ENCODE measurements at places on chromosomes 12 and 14.

DNA sequence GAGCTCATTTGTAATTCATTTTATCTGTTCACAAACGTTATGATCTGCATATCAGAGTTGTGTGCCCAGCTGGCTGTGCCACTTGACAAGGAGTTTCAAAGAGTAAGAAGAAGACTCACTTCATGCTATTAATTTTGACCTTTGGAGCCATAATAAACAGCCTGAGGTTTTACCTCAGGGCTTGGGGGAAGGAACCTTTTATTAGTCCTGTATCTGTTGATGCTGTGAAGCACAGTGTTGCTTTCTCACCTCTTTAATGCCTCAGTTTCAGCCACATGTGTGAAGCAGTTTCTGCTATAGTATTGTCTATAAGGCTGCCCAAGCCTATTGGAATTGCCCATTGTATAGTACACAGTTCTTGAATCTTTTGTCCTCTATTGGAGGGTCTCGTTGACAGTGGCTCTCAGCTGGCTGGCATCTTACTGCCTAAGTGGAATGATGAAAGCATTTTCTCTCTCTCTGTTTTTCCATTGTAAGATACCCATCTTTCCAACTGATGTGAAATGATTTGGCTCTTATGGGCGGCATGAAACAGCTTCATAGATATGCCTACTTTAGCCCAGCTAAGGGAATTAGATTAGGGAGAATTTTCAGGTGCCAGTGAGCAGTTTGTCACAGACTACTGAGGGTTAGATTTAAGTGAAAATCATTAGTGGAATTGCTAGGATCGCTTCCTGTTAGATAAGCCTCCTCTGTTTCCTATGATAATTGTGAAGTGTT, 34.7 kb downstream of the GPATCH2L start:
- no peak for DNase-seq

DNA sequence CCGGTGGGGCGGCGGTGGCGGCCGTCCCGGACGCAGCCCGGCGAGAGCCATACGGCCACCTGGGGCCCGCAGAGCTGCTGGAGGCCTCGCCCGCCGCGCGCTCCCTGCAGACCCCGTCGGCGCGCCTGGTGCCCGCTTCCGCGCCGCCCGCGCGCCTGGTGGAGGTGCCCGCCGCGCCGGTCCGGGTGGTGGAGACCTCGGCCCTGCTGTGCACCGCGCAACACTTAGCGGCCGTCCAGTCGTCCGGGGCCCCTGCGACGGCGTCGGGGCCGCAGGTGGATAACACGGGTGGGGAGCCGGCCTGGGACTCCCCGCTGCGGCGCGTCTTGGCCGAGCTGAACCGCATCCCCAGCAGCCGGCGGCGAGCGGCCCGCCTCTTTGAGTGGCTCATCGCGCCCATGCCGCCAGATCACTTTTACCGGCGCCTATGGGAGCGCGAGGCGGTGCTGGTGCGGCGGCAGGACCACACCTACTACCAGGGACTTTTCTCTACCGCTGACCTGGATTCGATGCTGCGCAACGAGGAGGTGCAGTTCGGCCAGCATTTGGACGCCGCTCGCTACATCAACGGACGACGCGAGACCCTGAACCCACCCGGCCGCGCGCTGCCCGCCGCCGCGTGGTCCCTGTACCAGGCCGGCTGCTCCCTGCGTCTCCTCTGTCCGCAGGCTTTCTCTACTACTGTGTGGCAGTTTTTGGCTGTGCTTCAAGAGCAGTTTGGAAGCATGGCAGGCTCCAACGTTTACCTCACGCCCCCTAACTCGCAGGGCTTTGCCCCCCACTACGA, 716 bp downstream of the RIOX1 start:
- peak; percentile 75 for DNase-seq

- DNase-seq, result no peak
Observed at GRCh38 chr12:19394385-19394784, 44.9 kb upstream of the AEBP2 start.

GRCh38 chr12:25689996-25690501, 137.0 kb upstream of the LMNTD1 start:
- no peak for DNase-seq

- DNase-seq, result no peak
Observed at GRCh38 chr14:34548472-34548981, 9.0 kb upstream of the EAPP start.

DNA sequence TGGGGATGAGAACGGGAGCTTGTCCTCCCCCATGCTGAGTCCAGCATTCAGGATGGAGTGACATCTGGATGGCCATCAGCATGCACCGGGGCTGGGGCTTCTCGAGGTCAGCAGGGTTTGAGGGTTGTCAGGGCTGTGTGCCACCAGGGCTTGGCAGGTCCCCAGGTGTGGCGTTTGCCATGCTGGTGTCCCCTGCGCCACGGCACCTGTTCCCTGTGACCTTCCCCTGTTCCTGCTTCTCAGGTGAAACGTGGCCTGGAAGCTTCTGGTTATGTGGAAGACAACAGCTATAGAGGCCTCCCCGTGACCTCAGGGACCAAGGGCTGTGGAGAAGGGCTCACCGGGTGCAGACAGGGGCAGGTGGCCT, 152.4 kb downstream of the KIF26A start:
- no peak for DNase-seq

DNA sequence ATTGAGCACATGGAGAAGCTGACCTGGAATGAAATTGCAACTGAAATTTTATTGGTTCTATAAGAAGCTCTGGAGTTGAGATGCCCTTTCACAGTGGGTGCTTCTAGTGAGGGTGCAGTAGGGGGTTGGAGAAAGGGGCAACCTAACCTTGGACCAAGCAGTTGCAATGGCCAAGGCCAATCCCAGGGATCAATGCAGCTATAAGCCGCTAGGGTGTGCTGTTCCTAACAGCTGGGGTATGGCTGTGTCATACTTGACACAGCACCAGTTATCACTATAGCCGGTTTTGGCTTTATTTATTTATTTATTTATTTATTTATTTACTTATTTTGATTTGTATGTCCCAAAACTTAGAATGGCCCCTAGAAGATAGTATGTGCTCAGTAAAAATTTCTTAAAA, 505.9 kb downstream of the FLRT2 start:
- DNase-seq, result no peak
